Activated T-cell treated with anti-CD3 and anti-CD28 coated beads for 1 hour (primary cell): ENCODE measurements at places on chromosomes 5 and 9.

- no peak for DNase-seq
These were observed 53.6 kb downstream of the ERGIC1 start for GRCh38 chr5:172887692-172888091.

GRCh38 chr5:119402081-119402480 lies 46.3 kb downstream of the TNFAIP8 start:
- DNase-seq: no peak

GRCh38 chr5:126449751-126450271 lies 26.6 kb downstream of the GRAMD2B start:
- peak; percentile 14 for DNase-seq

- DNase-seq: no peak
These were observed 268.6 kb downstream of the PDE4D start for GRCh38 chr5:59624898-59625297.

GRCh38 chr9:2802494-2802921 lies 41.4 kb downstream of the PUM3 start:
- no peak for DNase-seq

GRCh38 chr5:56230576-56230975 lies 2.6 kb downstream of the ANKRD55 start:
- no peak for DNase-seq
